ENCODE measurements at places on chromosomes 13 and 19. TPM values are rescaled to one million over a fixed set of nuclear protein-coding genes. Genes with fewer than 3 reads are reported as not detected.
A peak's percentile ranks its signal among the peaks of the same experiment; 100 is the strongest.

DNA sequence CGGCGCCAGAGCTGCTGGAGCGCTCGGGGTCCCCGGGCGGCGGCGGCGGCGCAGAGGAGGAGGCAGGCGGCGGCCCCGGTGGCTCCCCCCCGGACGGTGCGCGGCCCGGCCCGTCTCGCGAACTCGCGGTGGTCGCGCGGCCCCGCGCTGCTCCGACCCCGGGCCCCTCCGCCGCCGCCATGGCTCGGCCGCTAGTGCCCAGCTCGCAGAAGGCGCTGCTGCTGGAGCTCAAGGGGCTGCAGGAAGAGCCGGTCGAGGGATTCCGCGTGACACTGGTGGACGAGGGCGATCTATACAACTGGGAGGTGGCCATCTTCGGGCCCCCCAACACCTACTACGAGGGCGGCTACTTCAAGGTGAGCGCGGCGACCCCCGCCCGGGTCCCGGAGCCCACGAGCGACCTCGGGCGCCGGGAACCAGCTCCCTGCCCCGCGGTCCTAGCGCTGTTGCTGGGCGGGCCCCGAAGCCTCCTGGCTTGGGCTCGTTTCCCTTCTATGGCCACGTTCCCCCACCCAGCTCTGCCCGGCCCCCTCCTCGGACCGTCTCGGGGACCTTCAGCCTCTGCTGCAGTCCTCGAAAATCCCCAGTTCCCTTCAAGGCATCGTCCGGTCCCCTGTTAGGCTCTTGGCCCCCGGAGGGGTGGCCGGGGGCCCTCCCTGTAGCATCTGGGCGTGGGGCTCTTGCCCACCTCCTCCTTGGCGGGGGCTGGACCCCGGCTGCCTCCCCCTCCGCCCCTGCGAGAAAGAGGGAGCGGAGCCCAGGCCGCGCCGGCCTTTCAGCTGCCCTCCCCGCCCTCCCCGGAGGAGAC, at the start of gene CDC34:
TSS of gene CDC34 (plus strand) at position 8 of the 808 bp plus-strand sequence. CDS start at position 180, 172 bp downstream.
- DNase-seq: no peak

- DNase-seq: no peak
Measured at GRCh38 chr19:29449371-29449770, 76.4 kb upstream of the VSTM2B start.

DNA sequence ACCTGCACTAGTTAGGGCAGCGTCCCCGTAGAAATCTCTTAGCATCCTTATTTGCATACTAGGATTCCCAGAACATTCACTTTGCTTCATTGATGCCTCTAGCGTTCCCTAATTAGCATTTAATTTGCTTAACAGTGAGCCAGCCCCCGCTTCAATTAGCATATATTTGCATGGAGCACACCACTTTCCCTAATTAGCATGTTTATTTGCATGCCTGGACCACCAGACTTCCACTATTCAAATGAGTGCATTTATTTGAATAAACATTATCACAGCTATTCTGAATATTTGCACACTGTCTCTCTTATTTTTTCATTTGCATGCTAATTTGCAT, 69.6 kb downstream of the RYR1 start:
- no peak for DNase-seq

DNA sequence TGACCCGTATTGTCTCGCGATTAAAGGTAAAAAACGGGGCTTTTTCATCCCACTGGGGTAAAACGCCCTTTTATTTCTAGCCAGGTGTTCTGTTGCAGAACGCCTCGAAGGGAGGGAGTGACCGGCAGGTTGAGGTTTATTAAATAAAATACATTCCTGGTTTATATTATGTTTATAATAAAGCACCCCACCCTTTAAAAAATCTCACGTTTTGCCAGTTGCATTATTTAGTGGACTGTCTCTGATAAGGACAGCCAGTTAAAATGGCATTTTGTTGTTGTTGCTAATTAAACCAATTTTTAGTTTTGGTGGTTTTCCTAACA, 25.1 kb upstream of the ZNF850 start:
- DNase-seq: no peak

ZNF763 gene
- 0.77 TPM for total RNA-seq

GRCh38 chr19:35868823-35869326, 501 bp downstream of the APLP1 start:
- no peak for DNase-seq

- no peak for DNase-seq
Measured at GRCh38 chr13:32676242-32676641, 90.0 kb downstream of the PDS5B start.

MIA gene
- not detected for total RNA-seq

DNA sequence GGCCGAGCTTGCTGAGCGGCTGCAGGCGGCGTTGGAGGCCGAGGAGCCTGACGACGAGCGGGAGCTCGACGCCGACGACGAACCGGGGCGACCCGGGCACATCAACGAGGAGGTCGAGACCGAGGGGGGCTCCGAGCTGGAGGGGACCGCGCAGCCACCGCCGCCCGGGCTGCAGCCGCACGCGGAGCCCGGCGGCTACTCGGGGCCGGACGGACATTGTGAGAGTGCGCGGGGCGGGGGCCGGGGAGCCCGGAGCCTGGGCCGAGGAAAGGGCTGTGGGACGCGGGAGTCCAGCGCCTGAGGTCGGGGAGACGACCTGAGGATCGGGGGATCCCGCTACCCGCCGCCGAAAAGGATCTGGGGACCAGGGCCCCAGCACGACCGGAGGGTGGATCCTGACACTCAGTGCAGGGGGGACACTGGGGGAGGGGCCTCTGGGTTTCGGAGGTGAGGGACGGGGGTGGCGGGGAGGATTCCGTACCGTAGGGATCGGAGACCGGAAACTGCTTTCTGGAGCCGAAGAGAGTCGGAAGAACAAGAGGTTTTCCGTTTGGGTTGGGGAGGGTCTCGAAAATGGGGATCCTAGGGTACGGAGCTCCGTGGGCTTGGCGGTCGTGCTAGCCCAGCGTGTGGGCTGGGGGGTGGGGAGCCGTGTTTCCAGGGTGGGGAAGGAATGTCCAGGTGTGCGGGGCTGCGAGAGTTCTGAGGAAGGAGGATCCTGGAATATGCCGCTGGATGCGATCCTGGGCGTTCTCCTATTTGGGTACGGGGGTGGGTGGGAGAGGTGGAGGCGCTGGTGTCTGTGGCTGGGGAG, 616 bp downstream of the HNRNPUL1 start:
- DNase-seq: peak; percentile 46

ADAT3 gene
- 12.9 TPM for total RNA-seq

PALM gene
- 23.6 TPM for total RNA-seq

DNA sequence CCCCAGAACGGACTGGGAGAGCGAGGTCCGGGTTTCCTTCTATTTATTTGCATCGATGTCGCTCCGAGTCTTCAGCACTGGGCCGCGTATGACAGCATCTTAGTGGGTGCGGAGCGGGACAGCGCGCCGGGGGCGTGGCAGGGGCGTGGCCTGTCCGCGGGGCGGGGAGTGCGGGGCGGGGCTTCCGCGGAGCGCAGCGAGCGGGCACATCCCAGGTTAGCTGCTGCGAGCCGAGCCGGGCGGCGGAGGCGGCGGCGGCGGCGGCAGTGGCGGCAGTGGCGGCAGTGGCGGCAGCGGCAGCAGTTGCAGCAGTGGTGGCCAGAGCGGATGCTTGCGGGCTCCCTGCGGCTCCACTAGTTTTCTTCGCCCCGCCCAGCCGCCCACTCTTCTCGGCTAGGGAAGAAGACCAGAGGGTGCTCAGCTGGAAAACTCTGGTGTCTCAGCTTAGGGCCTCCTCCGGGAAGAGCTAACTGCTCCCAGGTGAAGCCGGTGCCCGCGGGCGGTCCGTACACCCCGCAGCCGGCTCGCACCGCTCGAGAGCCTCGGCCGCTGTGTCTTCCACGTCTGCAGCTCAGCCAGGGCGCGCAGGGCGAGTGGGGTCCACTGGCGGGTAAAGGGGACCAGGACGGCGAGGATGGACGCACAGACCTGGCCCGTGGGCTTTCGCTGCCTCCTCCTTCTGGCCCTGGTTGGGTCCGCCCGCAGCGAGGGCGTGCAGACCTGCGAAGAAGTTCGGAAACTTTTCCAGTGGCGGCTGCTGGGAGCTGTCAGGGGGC, at the start of gene GPC5:
TSS of gene GPC5 (plus strand) at position 209 of the 776 bp plus-strand sequence.
- peak; percentile 89 for DNase-seq

- DNase-seq: peak; percentile 61
Measured at GRCh38 chr19:41691268-41691970, 3.3 kb upstream of the CEACAM7 start.
